Psoas muscle (tissue), 8 donors: ENCODE measurements at places on chromosomes 16 and 17. TPM values are rescaled to one million over a fixed set of nuclear protein-coding genes. Genes with fewer than 3 reads are reported as not detected.

CLEC18A gene
- not detected for total RNA-seq

KRTAP9-9 gene
- not detected for total RNA-seq

DNA sequence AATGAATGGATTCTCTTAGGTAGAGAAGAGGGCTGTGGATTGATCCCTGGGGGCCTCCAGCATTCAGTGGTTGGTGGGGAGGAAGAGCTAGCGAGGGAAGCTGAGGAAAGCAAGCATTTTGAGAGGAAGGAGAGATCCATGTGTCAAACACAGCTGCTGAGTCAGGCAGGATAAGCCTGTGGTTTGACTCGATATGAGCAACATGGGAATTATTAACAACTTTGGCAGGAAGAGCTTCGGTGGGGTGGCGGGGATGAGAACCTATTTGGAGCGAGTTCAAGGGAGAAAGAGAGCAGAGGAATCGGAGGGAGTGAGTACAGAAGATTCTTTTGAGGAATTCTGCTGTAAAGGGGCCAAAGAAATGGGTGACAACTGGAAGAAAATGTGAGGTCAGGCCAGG, 59.5 kb upstream of the CDC42EP4 start:
- DNase-seq = no peak

DNA sequence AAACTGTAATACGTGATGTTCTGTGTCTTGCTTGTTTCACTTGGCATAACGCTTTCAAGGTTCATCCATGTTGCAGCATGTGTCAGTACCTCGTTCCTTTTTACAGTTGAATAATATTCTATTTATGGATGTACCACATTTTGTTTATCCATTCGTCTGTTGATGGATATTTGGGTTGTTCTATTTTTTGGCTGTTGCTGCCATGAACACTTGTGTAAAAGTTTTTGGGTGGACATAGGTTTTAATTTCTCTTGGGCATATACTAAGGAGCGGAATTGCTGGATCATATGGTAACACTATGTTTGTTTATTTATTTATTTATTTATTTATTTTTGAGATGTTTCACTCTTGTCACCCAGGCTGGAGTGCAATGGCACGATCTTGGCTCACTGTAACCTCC, 137.0 kb downstream of the MSI2 start:
- no peak for DNase-seq

- peak; percentile 65 for DNase-seq
Measured at GRCh38 chr17:2949469-2950044, 113.8 kb downstream of the OR1D5 start.

DNA sequence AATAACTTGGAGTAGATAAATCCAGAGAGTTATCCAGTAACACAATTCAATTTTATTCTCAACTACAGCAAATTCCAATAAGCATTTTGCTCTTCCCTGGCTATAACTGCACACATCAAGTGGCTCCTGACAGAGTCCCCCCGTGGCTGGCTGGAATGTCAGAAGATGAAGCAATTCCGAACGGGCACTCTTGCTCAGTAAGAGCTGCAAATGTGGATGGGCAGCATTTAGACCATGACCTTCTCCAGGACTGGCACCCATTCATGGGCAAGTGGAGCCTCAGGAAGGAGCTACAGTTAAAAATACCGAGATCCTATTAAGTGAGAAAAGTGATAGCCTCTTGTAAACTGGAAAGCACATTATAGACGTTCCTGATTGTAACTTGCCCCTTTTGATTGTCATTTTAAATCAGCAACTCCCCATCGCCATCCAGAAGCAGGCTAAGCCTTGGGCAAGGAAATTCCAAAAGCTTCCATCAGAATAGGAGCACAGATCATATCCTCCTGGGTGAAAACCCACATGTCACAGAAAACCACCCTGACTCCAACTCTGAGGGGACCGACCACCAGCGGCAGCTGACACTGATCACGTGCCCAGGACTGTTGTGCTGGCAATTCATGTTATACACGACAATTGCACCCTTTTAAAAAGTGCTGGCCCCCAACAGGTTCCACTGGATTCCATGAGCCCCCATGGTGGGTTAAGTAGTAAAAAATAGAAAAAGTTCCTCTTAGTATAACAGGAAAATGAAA, 7.1 kb downstream of the UBE2O start:
- no peak for DNase-seq
